ENCODE measurements at places on chromosomes 3 and 15. TPM values are rescaled to one million over a fixed set of nuclear protein-coding genes. Genes with fewer than 3 reads are reported as not detected.

The ERC2 gene
- total RNA-seq = not detected

The CD96 gene
- not detected for total RNA-seq

The CPNE9 gene
- not detected for total RNA-seq

The SCAPER gene
- total RNA-seq = 19.6 TPM

The CAMK2N2 gene
- not detected for total RNA-seq

The IGDCC3 gene
- not detected for total RNA-seq

The ARGFX gene
- not detected for total RNA-seq

The TM6SF1 gene
- 10.3 TPM for total RNA-seq

The EEFSEC gene
- total RNA-seq = 25.1 TPM

The C3orf85 gene
- not detected for total RNA-seq

The TLR9 gene
- not detected for total RNA-seq

The ATP13A5 gene
- total RNA-seq = not detected

The LRRIQ4 gene
- not detected for total RNA-seq

The MINAR1 gene
- total RNA-seq = 0.05 TPM

The CD86 gene
- total RNA-seq = 1.6 TPM

The CPN2 gene
- not detected for total RNA-seq

The FMN1 gene
- total RNA-seq = 6.6 TPM

The CPA3 gene
- total RNA-seq = not detected

The MYH15 gene
- 0.13 TPM for total RNA-seq

The COL6A5 gene
- total RNA-seq = not detected

The CFAP100 gene
- total RNA-seq = not detected

The OXTR gene
- not detected for total RNA-seq

- no peak for DNase-seq
Observed at GRCh38 chr3:123104550-123104949, 37.7 kb downstream of the PDIA5 start.

- DNase-seq = no peak
Observed at GRCh38 chr3:43620831-43621655, 768 bp downstream of the ANO10 start.

DNA sequence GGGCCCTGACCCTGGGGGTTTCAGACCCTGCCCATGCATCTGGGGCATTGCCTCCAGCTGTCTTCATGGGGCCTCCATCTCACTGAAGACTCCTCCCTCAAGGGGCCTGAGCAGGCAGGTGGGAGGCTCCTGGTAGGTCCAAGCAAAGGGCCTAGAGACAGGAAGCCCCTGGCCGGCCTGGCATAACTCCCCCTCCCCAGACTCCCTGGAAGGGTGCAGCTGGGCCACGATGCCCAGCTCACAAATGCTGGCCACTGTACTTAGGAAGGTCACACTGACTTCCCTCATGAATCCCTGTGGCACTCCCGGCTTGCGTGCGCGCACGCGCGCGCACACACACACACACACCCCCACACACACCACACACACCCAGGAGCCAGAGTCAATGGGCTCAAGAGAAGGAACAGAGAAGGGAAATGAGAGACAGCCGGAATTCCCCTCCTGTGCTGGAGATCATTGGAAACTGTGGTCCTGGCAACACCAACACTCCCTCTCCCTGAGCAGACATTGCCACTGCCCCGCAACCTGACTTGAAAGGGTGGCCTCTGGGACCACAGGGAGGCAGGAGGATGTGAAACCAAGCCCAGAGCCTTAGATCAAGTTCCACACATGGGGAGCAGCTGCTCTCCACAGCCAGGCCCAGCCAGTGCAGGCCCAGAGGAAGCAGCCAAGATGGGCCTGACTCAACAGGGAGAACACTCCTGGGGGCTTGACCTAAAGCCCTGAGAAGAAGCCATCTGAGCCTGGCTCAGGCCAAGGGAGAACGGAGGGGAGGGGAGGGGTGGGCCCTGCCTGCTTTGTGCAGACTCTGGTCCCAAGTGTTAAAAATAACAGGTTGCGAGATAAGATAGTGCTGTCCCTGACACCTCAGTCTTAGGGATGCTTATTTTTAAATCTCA is 69.7 kb downstream of the SCN5A start:
- DNase-seq = no peak

DNA sequence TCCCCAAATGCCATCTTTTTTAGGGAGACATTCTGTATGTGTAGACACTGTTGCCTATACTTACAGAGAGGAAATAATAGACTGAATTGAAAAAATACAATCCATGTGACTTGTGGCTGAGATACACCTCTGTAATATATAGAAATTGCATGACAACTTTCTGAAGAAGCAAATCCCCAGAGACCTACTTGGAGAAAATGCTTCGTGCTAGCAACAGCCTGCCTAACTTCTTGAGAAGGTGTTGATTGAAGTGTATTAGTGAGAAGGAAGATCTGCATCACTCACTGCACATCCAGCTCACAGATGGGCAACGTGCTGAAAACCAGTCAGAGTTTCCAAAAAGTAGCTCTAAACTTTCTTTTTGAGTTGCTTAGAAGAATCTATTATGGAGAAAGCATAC is 404.1 kb downstream of the EPHB1 start:
- no peak for DNase-seq

DNA sequence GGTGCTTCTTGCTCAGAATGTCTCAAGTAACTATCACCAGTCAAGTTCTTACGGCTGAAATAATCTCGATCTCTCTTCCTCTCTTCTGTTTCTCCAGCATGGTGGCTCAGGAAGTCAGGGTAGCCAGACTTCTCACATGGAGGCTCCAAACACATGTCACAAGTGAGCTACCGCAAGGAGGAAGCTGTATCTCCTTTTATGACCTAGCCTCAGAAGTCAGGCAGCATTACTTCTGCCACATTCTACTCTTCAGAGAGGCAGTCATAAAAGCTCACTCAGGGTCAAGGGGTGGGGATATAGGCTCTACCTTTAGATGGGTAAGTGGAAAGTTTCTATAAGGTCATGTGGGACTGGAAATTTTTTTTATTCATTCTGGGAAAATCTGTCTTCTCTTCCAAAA is 86.6 kb upstream of the NEO1 start:
- DNase-seq = no peak

- DNase-seq = no peak
Observed at GRCh38 chr3:64240396-64240795, 15.1 kb upstream of the PRICKLE2 start.

DNA sequence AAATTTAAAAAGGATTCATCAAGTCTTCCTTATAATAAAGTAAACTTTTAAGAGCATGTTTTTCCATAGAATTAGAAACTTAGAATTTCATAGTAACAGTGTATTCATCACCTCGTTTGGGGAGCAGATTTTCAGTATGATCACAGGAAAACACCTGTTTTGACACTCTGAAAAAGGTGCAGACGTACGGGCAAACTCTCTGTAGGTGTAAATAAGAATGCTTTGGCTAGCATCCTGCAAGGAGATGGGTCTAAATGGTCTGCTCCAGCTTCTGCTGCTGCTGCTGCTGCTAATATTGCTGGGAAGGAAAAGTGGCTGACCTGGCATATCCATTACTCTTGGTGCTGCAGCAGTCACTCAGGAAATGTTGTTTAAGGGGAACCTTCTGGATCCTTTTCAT is 66.0 kb downstream of the MBNL1 start:
- no peak for DNase-seq

GRCh38 chr3:126131881-126132750 is 48.2 kb upstream of the SLC41A3 start:
- peak; percentile 8 for DNase-seq

- DNase-seq = no peak
Observed at GRCh38 chr15:43094416-43095030, 11.3 kb downstream of the UBR1 start.

GRCh38 chr3:190701096-190701532 is 161.4 kb downstream of the GMNC start:
- DNase-seq = no peak

GRCh38 chr15:52099651-52100272 is 12.8 kb downstream of the BCL2L10 start:
- no peak for DNase-seq

- DNase-seq = no peak
Observed at GRCh38 chr15:48592221-48592731, 53.2 kb downstream of the FBN1 start.

GRCh38 chr3:196938124-196938523 is 4.2 kb downstream of the NCBP2 start:
- DNase-seq = no peak

DNA sequence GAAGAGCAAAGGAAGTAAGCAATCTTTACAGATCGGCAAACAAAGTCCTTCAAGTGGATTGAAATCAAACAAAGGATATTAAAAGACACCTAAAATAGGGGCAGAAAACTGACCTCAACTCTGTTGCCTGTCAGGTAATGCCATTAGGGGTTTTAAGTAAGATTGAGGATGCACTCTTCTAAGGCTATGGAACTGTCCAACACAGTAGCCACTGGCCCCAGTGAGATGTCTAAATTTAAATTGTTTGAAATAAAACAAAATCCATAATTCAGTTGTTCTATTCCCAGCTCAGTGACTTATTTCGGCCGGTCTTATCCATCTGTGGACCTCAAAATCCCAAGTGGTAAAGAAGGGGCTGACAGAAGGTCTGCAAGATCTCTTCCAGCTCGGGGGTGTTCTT is 49.5 kb upstream of the LMCD1 start:
- no peak for DNase-seq

DNA sequence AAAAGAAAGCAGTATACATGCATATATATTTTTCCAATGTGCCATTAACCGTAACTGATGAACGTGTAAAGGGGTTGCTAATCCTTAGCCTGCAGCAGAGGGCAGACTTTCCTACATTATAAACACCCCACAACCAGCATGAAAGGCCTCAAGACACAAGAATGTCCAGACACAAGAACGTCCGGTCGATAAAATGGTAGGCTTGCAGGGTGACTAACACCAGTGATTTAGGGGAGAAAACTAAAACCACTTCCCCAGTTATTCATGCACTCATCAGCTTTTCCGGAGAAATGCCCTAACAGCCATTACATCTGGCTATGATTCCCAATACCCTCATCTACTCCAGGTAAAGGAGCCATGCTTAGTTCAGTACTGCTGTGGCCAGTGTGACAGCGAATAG is 57.4 kb downstream of the LRTM1 start:
- no peak for DNase-seq

GRCh38 chr15:32733281-32733680 is 15.5 kb downstream of the GREM1 start:
- DNase-seq = no peak

- DNase-seq = no peak
Observed at GRCh38 chr3:142175478-142175877, 26.1 kb upstream of the TFDP2 start.

All from gastrocnemius medialis (tissue), 4 donors.